CD4-positive, alpha-beta T cell treated with Interleukin-21 for 1 hour (primary cell): ENCODE measurements at places on chromosomes 16 and 17.

DNA sequence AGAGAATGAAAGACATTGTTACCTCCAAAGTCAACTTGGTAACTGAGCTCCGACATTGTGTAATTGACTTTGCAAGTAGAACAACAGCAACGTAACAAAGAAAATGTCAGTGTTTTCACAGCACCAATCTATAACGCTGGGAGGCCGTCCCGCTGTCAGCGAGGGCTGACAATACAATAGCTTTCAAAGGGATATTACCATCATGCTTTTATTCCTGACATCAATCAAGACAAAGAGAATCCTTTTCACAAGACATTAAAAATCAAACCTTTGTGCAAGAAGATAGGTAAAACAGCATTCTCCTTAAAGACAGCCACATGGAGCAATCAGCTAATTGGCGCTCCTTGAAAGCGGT, 6.2 kb downstream of the ZNF423 start:
- DNase-seq, result no peak

- DNase-seq, result no peak
Measured at GRCh38 chr16:57562066-57562465, 19.6 kb downstream of the ADGRG5 start.

DNA sequence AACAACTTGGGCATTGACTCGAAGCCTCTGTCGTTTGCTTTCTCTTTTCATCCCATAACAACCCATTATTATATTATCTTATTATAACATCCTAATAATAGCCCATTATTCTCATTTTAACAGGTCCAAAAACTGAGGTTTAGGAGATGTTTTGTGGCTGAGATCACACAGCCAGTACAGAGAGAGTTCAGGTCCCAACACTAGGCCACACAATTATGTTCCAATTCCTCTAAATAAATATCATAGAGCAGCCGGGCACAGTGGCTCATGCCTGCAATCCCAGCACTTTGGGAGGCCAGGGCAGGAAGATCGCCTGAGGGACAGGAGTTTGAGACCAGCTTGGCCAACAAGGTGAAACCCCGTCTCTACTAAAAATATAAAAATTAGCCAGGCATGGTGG, 40.3 kb upstream of the KIFC3 start:
- DNase-seq, result no peak

DNA sequence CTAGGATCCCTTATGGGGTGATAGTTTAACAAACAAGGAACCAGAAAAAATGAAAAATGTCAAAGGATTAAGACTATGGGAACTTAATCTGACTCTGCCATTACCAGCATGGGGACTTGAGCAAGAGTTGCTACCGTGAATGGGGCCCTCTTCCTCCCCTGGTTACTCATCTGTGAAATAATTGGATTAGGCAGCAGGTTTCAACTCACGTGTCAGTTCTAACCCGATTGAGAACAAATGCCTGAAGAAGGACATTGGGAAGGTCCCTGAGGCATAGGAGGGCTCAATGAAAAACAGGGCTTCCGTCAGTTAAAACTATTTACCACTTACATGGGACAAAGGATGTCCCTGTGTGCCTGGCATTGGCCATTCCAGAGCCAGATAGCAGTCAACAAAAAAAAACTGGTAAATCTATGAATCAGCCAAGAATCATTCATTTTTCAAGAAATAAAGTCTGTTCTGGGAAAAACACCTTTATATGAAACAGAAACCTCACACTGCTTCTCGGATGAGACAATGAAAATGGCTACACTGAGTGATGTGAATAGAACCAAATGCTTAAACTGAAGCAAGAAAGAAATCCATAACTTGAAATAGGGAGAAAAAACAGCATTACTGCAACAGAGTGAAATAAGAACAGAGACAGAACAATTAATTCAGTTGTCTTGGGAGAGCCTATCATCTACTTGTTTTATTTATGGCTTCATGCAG, 104.3 kb downstream of the ADAMTS18 start:
- DNase-seq, result no peak

GRCh38 chr17:1365445-1366039, 34.5 kb downstream of the YWHAE start:
- peak; percentile 86 for DNase-seq

DNA sequence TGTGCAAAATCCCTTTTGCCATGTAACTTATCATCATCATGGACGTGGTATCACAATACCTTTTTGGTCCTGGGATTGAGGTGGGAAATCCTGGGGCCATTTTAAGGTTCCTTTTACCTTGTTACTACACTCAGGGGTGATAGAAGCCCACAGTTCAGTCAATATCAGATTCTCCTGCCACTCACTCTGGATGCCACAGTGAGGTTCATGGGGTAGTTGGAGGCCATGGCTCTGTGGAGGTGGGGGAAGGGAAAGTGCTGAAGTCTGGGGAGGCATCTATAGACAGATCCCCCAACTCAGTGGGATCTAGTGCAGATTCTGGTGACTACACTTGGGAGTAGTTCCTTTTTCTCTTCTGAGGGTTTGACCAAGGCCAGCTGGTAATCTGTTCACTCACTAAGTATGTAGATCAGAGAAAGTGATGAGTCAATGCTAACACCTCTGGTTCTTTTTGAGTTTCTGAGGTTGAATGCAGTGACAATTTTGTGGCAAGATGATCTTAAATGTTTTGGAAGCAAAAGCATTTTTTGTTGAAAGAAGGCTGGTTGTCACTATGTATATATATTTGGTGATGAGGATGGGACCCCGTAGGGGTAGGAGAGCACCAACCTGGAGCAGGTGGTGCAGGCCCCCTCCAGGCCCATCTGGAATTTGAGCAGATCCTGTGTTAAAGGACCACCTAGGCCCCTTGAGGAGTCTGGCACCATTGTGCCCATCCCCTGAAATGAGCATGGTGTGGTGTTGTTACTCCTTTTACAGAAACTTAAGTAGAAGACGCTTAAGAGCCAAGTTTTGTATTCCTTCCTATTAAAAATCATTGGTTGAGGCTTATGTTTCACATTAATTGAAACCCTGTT, 18.8 kb upstream of the IRF8 start:
- DNase-seq, result no peak

DNA sequence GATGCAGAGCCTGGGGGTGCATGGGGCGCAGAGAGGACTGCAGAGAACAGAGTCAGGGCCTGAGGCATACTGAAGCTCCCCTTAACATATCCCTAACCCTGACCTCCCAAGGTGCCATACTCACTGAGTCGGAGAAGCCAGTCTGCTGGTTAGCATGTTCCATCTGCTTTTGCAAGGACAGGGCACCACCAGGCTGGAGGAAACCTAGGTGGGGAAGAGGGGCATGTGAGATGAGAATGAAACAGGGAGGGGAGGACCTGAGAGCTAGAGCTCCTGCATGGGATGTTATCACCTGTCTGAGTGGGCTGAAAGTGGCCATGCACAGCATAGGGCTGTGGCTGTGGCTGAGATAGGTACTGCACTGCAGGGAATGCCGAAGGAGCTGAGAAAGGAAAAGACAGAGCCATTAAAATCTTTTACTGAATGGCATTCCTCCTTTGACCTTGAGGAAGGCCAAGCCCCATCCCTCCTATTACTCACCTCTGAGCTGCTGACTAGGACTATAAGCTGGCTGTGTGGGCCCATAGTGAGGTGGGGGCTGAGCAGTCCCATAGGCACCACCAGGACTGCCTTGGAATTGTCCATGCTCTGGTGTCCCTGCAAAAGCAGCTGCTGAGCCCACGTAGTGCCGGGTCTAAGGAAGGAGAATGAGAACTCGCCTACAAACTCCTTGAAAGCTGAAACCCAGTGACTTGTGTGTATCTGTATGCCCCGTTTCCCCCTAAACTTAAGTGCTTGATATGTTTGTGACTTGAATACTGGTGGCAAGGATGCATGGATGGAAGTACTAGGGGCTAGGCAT, 1.9 kb downstream of the GPS2 start:
- no peak for DNase-seq

DNA sequence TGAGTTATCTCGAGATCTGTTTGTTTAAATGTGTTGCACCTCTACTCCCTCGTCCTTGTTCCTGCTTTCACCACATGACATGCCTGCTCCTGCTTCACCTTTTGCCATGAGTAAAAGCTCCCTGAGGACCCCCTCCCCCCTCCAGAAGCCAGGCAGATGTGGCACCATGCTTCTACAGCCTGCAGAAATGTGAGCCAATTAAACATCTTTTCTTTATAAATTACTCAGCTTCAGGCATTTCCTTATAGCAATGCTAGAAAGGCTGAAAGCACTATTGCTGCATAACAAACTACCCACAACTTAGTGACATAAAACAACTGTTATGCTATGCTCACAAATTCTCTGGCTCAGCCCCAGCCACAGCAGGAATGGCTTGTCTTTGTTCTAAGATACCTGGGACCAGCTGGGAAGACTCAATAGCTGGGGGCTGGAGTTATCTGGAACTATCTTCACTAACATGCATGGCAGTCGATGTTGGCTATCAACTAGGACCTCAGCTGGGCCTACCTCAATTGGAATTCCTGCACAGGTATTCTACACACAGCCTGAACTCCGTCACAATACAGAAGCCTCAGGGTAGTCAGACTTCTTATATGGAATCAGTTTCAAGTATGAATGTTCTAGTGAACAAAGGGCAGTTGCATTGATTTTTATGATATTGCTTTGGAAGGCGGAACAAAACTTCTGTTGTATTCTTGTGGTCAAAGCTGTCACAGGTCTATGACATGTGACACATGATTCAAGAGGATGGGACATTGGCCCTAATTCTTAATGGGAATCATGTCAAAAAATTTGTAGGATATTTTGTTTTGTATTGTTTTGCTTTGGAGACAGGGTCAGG, 186.0 kb upstream of the PIRT start:
- no peak for DNase-seq

DNA sequence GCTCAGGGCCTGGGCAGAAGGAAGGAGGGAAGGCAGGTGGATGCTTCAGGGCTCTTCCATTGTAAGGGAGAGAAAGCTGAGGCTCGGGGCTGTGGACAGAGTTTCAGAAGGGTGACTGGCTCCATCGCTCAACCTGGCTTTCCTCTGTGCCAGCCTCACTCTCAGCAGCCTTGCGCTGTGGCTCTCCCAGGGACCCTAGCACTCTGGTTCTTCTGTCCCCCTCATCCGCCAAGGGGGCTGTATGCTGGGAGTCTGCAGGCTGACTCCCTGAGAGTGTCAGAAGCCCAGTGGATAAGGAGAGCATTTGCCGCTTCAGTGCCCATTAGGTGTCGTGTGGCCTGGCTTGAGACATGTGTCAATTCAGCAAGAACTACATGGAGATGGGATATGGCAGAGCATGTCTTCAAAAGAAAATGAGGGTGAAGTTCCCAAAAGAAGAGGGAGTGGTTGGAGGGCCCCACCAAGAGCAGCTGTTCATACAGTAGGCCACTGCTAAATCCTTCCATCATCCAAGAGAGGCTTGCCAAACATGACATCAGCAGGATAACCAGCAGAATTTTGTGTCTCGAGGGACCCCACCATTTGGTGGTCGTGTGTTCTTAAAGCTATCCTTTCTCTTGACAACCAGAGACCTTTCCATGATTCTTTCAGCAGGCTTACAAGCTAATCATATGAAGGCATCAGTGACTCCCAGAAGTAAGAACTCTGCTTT, 148.2 kb downstream of the IRX5 start:
- no peak for DNase-seq

GRCh38 chr16:81189100-81189664, 49.3 kb upstream of the BCO1 start:
- no peak for DNase-seq

- no peak for DNase-seq
Measured at GRCh38 chr16:84563786-84564420, 54.0 kb downstream of the COTL1 start.

DNA sequence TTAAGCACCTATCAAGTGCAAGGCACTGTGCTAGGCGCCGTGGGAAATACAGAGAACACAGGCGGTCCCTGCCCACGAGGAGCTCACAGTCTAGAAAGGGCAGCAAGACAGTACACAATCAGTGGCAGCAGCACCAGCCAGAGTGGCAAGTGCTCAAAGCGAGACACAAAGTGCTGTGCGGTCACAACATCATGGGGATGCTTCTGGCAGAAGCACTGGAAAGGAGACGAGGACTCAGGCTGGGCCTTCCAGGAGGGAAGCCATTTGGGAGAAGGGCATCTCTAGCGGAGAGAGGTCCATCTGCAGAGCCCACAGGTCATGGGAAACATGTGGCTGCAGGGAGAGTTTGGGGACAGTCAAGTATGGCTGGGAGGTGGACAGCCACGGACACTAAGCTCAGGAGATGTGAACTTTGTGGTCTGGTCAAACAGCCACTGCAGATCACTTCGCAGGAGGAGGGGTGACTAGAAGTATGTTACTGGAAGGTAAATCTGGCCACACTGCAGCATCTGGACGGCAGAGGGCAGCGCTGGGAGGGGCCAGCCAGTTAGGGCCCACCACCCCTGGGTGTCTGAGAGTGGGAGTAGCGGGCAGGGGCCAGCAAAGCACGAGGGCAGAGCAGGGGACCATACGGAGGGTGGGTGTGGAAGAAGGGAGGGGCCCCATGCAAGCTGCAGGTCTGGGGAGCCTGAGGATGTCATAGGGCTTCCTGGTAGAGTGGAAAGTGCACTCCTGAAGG, 71.1 kb downstream of the N4BP1 start:
- DNase-seq, result no peak

GRCh38 chr17:77535892-77536291, 395.1 kb downstream of the SEC14L1 start:
- no peak for DNase-seq

DNA sequence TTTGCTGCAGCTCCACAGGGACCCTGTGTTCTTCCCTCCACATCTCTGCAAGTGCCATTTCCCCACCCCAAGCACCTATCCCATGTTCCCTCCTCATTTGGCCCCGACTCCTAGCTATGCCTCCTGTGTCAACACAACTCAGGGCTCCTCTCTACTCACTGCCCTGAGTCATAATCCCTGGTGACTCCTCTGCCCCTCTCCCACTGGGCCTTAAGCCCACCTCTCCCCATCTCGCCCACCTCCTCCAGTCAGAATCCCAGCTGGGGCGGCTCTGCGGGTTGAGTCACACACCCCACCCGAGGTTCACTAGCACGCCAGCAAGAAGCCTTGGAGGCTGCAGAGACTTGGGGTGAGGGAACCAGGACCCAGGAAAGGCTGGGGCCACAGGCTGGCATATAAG, 346.2 kb downstream of the FOXL1 start:
- DNase-seq, result no peak

DNA sequence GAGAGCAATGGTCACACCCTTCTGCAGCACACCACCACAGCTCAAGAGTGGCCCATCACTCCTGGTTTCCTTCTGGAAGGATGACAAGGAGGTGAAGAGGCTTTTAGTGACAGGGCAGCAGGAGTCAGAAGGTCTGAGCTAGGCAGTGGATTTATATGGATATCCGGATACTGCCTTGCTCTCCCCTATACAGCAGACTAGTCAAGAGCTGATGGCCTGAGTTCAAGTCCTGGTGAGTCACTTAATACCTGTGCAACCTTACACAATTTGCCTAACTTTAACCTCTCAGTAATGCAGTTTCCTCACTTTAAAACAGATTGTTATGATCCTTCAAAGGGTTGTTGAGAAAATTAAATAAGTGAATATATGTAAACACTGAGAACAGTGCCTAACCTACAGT, 22.9 kb downstream of the MYO18A start:
- no peak for DNase-seq

- DNase-seq, result peak; percentile 56
Measured at GRCh38 chr17:17675925-17676534, 5.2 kb upstream of the RAI1 start.

GRCh38 chr17:34242587-34243363, 12.3 kb upstream of the CCL2 start:
- peak; percentile 4 for DNase-seq

- peak; percentile 76 for DNase-seq
Measured at GRCh38 chr16:23826528-23827045, 9.2 kb upstream of the PRKCB start.

GRCh38 chr16:78257376-78257728, 157.9 kb downstream of the WWOX start:
- DNase-seq, result no peak

GRCh38 chr16:8851761-8852403, 16.9 kb downstream of the CARHSP1 start:
- DNase-seq, result no peak

- no peak for DNase-seq
Measured at GRCh38 chr16:9072806-9073341, 18.6 kb upstream of the HAPSTR1 start.
